ENCODE measurements at places on chromosomes 5 and 9.

DNA sequence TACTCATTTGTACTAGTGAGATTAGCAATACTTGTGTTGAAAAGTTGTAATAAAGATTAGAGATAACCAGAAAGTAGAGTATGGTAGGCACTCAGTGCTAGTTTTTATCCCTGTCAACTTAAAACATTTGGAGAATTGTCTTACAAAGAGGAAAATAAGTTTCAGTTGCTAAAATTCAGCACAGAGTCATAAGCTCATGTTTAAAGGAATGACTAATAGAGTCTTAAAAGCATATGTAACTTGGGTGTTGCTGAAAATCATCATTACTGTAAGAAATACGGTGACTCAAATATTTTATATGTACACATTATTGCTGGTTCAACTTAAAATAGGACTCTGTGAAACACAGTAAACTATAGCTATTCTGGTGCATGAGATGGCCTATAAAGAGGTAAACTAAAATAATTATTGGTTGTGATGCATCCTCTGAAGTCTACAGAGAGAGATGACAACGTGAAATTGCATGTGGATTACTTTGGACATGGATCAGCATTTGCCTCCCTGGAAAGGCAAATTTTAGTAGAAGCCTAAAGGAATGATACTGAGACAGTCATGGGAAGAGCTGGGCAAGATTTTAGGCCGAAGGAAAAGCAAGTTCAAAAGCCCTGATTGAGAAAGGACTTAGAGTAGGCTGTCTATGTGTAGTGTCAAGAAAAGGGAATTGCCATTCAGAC lies 34.6 kb downstream of the SGCD start:
- DNase-seq, result no peak

- DNase-seq, result no peak
These were observed 19.0 kb upstream of the LPCAT1 start for GRCh38 chr5:1542781-1543180.

GRCh38 chr5:67350618-67351201 lies 154.1 kb upstream of the CD180 start:
- no peak for DNase-seq

DNA sequence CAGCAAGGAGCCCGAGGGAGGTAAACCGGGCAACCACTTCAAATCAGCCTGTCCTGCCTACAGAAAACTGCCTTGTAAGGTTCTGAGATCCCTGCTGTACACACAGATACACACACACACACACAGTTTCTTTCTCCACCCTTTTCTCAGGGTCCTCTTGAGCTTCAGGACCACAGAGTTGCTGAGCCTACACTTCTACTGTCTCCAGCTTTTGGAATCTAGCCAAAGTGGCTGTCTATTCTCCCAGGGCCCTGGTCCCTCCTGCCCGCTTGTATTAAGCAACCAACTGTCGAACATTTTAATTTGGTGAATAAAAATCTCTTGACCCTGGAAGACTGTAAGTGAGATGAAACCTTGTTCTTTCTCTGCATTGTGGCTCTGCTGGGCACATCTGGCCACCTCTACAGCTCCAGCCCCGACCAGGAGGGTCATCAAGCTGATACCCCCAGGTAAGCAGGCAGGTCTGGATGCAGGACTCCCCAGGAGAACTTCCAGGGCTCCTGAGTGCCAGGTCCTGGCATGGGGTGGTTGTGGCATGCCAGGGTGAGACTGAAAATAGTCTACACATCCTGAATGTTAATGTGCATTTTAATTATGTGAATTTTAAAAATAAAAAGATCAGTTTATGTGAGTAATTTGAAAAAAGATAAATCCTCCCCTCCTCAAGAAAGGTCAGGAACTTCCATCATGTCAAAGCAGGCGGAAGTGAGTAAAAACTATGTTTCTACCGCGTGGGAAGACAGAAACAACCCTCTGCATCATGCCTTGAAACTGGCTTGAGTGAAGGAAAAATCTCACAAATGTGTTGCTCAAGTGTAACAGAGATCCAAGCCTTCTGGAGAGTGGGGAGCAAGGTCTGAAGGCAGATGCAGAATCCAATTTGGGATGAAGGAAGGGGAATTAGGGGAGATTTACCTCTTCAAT lies 15.0 kb upstream of the S1PR3 start:
- no peak for DNase-seq

DNA sequence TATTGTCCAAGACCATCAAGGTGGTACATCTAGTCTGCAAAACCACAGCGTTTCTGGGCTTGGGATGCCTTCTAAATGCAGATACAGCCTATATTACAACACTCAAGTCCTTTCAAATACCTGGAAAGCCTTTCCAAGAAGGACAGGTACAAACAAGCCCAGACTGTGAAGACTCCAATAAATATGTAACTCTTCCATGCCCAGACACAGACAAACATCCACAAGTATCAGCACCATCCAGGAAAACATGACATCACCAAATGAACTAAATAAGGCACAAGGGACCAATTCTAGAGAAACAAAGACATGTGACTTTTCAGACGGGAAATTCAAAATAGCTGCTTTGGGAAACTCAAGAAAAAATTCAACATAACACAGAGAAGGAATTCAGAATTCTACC lies 152.7 kb upstream of the POC5 start:
- no peak for DNase-seq

- DNase-seq, result no peak
These were observed 199.5 kb upstream of the PUM3 start for GRCh38 chr9:3043369-3043768.

DNA sequence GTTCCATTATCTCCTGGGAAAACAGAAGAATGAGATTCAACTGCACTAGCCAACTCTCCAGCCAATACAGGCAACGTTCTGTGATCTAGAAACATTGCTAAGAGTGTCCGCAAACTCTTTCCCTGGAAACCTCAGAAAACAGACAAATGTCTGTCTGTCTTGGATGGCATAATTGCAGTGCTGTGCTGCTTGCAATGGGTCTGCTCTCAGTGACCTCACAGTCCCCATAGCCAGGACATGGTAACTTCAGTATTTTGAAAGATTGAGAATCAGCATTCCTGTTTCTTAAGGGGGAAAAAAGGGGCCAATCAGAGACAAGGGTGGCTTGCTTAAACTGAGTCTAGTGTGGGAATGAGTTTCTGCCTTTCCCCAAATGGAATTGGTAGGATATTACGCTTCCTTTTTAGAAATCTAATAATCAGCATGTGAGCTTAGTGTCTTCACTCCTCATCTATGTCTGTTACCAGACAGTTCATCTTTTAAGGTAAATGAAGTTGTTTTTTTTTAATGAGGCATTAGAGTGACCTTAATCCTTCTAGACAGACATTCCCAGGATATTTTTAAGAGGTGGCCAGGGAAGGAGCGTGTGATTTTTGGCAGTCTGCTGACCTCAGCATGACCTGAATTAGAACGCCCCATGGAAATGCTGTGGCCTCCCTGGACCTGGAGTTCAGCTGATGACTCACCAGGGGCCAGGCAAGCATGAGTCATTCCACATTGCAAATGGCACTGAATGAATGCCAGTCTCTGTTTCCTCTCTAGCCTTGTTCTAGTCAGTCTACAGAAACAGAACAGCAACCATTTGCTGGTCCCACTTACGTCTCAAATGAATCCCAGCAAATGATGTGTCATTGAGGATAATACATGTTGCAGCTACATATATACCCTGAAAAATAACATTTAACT lies 210.2 kb upstream of the ACTBL2 start:
- DNase-seq, result no peak

GRCh38 chr9:125233678-125234077 lies 7.5 kb downstream of the HSPA5 start:
- no peak for DNase-seq

DNA sequence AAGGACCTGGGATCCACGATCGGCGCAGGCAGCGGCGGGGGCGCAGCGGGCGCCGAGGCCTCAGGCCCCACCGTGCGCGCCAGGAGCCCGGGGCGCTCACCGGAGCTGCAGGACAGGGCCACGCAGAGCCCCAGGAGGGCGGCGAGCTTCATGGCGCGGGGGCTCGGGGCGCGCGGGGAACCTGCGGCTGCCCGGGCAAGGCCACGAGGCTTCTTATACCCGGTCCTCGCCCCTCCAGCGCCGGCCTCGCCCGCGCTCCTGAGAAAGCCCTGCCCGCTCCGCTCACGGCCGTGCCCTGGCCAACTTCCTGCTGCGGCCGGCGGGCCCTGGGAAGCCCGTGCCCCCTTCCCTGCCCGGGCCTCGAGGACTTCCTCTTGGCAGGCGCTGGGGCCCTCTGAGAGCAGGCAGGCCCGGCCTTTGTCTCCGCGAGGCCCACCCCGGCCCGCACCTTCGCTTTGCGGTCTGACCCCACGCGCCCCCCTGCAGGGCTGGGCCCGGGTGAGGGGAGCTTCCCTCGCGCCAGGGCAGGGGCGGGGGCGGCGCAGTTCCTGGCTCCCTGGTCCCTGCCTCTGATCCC lies at the start of gene SCGB3A1:
TSS of gene SCGB3A1 (minus strand) at position 189 of the 577 bp plus-strand sequence. CDS start at position 152, 37 bp downstream.
- DNase-seq, result no peak

DNA sequence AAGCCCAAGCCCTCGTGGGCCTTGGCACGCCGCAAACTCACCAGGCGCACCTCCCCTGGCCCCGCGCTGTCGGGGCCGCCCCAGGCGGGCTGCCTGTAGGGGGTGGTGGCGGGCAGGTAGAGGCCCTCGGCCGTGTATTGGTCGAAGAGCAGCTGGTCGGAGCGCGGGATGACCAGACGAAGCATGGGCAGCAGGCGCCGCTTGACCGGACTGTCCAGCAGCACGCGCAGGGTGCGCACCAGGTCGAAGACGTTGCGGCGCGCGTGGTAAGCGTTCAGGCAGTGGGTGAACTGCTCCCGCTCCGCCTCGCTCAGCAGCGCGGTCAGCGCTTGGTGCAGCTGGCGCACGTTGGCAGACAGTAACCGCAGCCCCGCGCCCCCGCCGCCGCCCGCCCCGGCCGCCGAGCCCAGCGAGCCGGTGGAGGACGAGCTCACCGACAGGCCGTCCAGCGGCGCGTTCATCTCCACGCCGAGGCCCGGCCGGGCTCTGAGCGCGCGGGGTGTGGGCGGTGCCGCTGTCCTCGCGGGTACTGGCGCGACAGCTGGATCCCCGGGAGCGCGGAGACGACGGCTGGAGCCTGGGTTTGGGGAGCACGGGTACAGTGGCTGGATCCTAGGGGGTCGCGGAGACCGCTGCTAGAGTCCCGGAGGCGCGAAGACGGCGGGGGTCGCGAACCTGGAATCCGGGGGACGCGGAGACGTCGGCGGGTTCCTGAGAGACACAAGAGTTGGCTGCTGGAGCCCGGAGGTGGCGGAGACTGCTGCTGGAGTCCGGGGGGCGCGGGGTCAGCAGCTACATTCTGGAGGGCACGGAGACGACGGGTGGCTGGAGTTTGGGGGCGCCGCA lies 709 bp downstream of the WHRN start:
- DNase-seq, result peak; percentile 32

- peak; percentile 86 for DNase-seq
These were observed 20.7 kb downstream of the FBXW5 start for GRCh38 chr9:136923881-136924280.

DNA sequence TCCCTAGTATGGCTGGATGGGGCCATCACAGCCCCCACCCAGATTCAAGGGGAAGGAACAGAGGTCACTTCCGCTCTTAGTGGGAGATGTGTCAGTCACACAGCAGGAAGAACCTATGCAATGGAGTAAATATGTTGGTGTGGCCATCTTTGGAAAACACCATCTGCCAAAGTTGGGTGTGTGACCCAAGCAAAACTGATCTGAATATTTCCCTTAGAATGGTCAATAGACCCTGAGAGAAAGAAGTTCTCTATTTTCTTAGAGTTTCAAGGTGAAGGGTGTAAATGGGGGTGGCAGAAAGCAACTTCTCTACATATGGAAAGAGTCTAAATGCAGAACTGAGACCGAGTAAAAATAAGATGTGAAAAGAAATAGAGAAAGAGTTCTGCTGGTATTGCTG lies 212.7 kb downstream of the ESM1 start:
- no peak for DNase-seq

GRCh38 chr5:76292620-76293322 lies 110.3 kb upstream of the IQGAP2 start:
- DNase-seq, result no peak

DNA sequence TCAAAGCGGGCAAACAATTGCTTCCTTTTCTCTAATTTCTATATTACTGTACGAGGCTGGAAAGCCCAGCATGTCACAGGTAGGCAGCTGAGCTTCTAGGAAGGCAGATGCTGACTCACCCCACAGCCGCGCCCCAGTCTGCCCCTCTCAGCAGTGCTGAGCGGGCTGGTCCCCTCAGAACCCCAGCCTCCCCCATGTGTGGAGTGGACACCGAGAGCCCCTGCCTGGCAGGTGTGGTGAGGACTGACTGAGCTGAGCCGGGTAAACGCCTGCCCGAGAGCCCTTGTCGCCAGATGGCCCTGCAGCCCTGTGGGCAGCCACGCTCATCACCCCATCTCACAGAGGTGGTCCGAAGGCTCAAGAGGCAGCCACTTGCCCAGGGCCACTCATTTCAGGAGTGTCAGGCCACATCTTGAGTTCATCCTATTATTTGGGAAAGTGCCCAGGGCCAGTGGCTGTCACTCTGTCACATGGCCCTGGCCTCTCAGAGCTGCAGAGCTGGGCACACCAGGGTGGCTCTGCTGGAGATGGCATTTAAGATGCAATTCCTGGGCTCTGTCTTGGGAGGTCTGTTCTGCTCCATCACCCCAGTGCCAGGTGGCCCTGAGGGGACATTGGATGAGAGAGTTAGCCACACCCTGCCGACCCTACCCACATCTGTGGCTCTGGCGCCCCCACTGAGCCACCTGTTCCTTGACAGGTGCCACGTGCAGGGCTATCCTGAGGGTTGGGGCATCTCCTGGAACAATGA lies 12.4 kb downstream of the CARD19 start:
- no peak for DNase-seq

DNA sequence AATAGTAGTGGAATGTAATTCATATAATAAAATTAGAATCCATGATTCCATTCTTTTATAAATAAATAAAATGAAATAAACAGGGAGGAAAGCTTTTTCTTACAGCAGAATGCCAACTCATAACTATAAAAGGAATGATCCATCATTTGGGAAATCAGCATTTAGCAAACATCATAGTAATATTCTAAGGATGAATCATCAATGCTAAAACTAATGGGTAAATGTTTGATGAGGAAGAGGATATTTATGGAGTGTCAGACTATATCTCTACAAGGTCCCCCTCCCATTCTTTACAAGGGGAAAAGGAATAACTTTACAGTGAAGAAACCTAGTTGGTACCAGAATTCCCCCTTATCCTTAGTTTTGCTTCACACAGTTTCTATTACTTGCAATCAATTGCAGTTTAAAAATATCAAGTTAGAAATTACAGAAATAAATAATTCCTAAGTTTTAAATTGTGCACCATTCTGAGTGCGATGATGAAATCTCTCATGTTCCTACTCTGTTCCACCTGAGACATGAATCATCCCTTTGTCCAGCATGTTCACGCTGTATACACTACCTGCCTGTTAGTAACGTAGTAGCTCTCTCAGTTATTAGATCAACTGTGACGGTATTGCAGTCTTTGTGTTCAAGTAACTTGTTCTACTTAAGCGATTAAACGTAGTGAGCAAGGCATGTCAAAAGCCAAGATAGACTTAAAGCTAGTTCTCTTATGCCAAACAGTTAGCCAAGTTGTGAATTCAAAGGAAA lies 14.2 kb upstream of the JAKMIP2 start:
- DNase-seq, result peak; percentile 38

GRCh38 chr5:67043796-67044511 lies 152.6 kb downstream of the CD180 start:
- DNase-seq, result no peak
